ENCODE measurements at places on chromosomes 3 and 15. TPM values are rescaled to one million over a fixed set of nuclear protein-coding genes. Genes with fewer than 3 reads are reported as not detected.

CNTN6 gene
- total RNA-seq, result not detected

CHST14 gene
- total RNA-seq, result 30.2 TPM

DNA sequence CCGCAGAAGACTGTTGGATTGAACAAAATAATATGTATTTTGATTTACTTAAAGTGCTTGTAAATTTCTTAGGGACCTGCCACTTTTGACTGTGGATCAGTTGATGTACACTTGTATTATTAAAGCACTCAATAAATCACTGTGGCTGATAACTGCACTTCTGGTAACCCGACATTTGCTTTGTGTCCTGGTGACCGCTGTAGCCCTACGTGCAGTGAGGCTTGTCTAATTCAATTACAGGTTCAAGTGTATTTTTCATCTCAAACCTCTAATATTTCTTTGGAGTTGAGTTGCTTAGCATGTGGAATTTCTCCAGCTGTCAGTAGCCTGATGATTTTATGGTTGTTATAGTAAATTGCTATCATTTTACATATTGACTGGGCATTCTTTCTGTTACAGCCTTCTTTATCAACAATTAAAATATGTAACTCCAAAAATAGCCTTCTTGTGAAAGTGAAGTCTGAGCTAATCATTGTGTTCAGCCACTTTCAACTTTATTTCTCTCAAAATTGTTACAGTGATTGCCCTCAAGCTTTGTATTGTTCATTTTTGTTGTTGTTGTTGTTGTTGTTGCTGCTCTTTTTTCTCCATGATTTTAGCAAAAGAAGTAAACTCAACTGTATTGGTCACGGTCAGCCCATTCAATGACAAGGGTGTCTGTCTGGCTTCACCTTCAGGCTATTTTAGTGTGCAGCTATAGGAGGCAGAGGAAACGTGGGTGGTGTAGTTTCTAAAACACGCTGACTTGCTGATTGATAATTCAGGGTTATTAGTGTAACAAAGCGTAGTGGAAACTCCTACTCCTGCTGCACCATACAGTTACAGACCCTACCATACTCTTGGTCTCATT is 215.1 kb upstream of the UBE2E1 start:
- H3K27me3 ChIP-seq, result no peaks in the 10 kb centered on the region
- DNase-seq, result no peak
- no peaks in the 10 kb centered on the region for H3K36me3 ChIP-seq
- H3K4me1 ChIP-seq, result no peaks in the 10 kb centered on the region
- no peak overlapping the region for H3K4me3 ChIP-seq

DNA sequence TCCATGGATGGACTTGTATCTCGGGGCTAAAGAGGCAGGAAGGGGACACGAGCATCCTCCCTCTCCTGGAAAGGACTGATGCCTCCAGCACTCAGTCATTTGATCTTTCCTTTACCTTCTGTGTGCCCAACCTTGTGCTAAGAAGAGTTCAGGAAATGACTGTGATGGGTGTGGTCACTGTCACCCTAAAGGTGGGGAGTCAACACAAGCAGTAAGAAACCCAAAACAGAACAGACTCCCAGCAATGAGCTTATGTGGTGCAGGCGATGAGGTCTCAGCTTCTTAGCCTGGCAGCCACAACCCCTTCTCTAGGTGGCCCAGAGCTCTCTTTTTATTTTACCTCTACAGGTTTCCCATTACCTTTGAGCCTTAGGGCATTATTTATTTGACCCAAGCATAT is 3.8 kb downstream of the MPI start:
- H3K27ac ChIP-seq, result no peak overlapping the region
- H3K4me1 ChIP-seq, result peaks cover 13% of the 10 kb centered on the region
- H3K4me3 ChIP-seq, result no peak overlapping the region

DNA sequence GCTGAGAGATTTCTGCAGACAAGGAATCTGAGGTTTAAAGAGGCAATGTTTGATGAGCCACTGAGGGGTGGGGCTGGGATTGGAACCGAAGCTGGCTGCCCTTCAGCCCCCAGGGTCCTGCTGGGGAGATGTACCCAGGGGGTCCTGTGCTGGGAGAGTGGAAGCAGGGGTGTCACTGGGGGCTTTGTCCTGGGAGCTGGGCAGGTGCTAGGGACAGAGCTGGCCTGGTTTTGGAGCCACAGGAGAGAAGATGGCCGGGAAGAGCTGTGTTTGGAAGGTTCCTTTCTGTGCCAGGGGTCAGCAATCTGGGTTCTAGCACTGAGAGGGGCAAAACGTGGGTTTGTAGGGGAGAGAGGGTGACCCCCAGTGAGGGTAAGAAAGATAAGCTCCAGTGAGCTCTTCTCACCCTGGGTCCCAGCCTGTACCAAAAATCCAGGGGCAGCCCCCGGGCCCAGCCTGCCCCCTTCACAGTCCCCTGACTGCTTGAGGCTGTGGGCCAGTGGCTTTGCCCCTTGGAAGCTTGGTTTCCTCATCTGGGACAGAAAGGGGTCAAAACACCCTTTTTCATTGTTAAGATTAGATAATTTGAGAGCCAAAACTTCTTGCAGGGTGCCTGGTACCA is 69.6 kb downstream of the SMAD3 start:
- no peaks in the 10 kb centered on the region for H3K27me3 ChIP-seq
- H3K4me1 ChIP-seq, result peaks cover 79% of the 10 kb centered on the region

GRCh38 chr15:98690272-98690950 is 42.1 kb downstream of the IGF1R start:
- H3K4me1 ChIP-seq, result peaks cover 38% of the 10 kb centered on the region
- no peak for DNase-seq
- no peaks in the 10 kb centered on the region for H3K27me3 ChIP-seq
- H3K4me3 ChIP-seq, result no peak overlapping the region
- H3K27ac ChIP-seq, result no peak overlapping the region
- no peaks in the 10 kb centered on the region for H3K36me3 ChIP-seq

Measured in SJSA1 (cell line).